Activated naive CD4-positive, alpha-beta T cell treated with anti-CD3 and anti-CD28 coated beads for 36 hours (primary cell): ENCODE measurements at places on chromosomes 12 and 14. TPM values are rescaled to one million over a fixed set of nuclear protein-coding genes. Genes with fewer than 3 reads are reported as not detected.

GRCh38 chr12:92757597-92758121 is 54.9 kb downstream of the PLEKHG7 start:
- no peak for DNase-seq

DNA sequence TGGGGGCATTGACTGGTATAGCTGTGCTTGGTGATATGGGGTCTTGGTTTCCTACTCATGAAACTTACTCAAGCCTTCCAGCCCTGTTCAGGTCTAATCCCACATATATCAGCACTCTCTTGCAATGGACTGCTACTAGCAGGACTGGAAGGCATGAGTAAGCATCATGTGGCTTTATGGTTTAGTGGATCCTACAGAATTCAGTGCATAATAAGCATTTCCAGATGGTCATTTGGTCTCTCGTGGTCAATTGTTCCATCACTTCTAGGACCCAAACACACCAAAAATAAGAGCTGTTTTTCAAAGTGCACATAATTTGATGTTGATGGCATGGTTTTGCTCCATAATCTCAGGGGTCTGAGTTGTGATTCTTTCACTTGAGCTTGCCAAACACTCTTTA is 114.4 kb downstream of the LMNTD1 start:
- DNase-seq = no peak

DNA sequence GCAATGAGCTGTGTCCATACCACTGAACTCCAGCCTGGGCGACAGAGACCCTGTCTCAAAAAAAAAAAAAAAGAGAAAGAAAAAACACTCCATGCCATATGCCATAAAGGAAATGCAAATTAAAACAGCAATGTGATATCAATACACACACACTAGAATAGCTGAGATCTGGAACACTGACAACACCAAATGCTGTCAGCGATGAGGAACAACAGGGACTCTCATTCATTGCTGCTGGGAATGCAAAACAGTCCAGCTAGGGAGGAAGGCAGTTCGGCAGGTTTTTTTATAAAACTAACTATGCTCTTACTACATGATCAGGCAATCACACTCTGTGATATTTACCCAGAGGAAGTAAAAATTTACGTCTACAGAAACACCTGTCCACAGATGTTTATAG is 3.4 kb upstream of the ABCB9 start:
- no peak for DNase-seq

- no peak for DNase-seq
Observed at GRCh38 chr12:4284306-4284705, 10.7 kb downstream of the CCND2 start.

DNA sequence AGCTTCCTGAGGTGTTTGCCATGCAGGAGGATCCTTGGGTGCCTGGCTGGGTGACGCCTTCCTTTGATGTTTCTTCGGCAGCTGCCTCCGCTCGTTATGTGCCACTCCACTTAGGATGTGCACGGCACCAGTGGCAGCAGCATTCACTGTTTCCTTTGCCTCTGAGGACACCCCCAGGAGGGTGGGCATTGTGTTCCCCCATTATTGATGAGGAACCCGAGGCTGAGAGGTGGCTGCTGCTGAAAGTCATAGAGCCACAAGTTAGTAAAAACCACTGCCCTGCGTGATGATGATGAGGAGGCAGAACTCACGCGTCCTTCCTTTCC is 41.2 kb downstream of the EP400 start:
- DNase-seq = no peak

- DNase-seq = no peak
Observed at GRCh38 chr12:2892246-2892645, 1.6 kb downstream of the TULP3 start.

GRCh38 chr14:79496701-79497100 is 714.6 kb downstream of the DIO2 start:
- no peak for DNase-seq

DNA sequence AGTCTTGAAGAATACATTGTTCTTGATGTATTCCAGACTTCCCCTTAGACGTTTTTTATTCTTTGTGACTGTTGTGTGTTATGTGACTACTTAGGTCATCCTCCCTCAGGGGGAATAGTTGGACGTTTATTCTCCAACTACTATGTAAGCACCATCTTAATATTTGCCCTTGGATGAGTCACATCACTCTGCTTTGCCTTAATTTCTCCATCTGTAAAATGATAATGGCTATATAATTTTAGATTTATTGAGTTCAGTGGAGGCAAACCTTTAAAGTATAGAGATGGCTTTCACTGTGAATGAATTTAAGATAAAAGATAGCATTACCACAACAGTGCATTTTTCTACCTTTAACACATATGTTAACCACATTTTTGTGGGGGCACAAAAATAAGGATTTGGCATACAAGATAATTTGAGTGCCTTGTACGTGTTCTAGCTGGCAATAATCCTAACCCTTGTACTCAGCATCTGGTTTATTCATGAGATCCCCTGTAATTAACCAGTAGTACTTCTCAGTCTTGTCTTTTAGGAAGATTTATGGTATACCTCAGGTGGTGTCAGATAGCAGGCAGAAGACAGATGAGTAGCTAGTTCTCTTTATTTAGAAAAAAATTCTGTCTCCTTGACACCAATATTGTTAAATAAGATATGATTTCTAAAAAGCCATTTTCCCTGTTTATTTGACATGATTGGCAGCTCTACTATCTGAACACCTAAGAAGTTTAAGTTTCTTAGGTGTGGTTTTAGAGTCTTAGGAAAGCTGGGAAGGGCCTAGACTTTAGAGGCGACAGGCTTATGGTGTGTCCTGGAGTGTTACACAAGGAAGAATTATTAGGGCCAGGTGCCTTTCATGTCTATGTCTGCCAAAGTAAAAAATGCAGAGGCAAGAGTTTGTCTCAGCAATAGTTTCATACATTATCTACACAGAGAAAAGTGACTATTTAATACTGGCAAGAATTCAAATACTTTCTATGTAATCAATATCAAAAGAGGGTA is 152.3 kb downstream of the RAD51B start:
- no peak for DNase-seq

DNA sequence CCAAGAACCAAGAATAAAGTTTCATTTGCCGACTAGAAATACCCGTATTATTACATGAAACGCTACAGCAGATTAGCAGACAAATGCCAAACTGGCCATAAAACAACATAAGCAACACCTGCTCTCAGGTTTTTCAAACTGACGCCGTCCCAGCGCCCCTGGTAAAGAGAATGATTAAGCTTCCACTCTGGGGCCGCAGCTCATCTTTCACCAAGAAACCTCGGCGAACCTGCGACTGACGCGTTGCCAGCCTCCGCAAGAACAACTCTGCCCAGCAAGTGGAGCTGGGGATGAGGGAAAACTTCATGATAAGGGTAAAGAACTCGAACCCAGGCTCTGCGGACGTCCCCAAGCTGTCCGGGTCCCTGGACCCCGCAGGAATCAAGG is 530 bp downstream of the ARL1 start:
- DNase-seq = peak; percentile 44

DNA sequence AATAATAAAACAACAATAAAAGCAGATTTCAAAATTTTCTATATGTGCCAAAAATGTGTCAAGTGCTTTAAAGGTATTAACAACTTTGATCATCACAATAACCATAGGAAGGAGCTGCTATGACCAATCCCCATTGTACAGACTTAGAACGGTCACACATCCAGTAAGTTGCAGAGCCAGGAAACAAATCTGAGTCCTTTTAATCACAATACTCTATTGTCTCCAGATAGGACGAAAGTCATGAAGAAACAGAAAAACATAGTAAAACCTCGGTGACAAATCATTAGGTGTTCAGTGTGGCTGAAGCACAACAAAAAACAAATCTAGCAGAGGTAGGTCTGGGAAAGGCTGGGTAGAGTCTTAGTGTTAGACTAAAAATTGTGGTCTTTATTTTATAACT is 178.8 kb downstream of the GRIP1 start:
- no peak for DNase-seq

DNA sequence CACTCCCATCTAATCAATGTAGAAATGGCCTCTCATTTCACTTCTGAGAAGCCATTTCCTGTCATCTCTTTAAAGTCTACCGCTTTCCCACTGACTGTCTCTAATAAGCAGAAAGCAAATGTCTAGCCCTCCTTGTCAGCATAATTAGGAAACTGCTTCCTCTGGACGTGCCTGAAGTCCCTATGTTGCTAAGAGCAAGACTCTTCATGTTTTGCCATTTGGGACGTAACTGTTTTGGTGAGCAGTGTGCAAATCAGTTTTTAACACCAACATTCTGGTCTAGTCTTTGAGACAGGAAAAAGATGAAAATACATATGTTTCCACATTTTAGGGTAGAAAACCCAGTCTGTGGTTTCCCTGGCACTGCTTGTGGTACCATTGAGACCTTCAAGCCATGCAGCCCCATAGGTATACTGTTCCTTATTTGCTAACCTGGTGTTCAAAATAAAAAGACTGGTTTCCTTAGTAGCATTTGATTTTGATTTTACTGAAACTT is 22.2 kb downstream of the IFNG start:
- DNase-seq = peak; percentile 38

- no peak for DNase-seq
Observed at GRCh38 chr12:20681334-20681733, 13.8 kb upstream of the SLCO1C1 start.

GRCh38 chr12:6626654-6627283 is 9.0 kb downstream of the LPAR5 start:
- peak; percentile 40 for DNase-seq

GRCh38 chr12:57724936-57725740 is 13.4 kb downstream of the AGAP2 start:
- DNase-seq = no peak

DNA sequence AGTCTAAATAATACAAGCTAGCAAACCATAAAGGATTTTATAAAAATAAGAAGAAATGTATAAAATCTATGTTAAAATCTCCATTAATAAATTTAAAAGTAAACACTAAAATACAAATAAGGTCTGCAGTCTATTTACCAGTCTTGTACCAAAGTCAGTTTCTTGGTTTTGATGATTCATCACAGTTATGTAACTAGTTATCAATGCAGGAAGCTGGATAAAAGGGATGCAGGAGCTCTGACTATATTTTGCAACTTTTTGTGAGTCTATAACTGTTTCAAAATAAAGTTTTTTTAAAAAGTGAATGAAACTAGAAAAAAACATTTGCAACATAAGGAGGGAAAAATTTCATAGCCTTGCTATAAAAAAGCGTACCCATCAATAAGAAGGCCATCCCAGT is 151.5 kb downstream of the DERA start:
- DNase-seq = no peak

DNA sequence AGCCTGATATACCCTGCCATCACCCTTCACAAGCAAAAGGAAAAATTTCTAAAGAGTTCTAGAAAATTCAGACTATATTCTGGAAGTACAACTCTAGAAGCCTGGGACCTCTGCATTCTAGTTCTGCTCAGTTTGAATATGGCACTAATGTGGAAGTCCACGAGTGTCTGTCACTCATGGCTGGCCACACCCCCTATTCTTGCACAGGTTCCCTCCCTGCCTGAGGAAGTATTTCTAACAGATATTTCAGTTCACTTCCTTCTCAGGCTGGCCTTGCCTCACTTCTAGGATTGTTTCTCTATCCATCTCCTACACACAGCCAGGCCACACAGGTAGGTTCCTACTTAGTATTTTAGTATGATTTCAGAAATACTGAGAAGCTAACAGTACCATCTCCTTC is 67.4 kb downstream of the PHLDA1 start:
- no peak for DNase-seq

- DNase-seq = no peak
Observed at GRCh38 chr14:65849091-65849490, 436.6 kb downstream of the FUT8 start.

- DNase-seq = no peak
Observed at GRCh38 chr12:10717410-10717809, 5.7 kb downstream of the YBX3 start.

DNA sequence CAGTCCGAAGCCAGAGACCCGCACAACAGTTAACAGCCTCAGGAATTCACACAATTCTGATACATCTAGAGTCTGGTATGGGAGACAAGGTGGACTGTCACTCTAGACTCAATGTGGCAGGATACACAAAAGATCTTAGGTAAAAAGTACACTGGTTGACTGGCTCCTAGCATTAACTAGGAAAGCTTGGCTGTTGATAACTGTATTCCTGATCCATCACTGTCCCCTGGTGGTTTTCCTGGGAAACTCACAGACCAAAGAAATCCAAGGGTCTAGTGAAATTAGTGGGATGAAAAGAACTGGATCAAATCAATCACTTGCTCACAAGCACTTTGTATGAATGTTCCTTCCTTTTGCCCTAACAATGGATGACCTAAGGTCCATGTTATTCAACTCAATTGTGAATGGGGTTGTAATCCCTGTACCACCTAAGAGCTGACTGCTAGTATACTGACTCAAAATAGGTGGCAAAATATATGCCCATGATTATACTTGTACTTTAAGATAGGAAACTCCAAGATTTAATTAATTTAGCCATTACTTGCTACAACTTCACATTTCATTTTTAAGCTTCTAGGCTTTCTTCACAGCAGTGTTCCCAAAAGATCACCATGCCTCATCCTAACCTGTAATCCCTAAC is 14.0 kb downstream of the NPC2 start:
- DNase-seq = no peak

DNA sequence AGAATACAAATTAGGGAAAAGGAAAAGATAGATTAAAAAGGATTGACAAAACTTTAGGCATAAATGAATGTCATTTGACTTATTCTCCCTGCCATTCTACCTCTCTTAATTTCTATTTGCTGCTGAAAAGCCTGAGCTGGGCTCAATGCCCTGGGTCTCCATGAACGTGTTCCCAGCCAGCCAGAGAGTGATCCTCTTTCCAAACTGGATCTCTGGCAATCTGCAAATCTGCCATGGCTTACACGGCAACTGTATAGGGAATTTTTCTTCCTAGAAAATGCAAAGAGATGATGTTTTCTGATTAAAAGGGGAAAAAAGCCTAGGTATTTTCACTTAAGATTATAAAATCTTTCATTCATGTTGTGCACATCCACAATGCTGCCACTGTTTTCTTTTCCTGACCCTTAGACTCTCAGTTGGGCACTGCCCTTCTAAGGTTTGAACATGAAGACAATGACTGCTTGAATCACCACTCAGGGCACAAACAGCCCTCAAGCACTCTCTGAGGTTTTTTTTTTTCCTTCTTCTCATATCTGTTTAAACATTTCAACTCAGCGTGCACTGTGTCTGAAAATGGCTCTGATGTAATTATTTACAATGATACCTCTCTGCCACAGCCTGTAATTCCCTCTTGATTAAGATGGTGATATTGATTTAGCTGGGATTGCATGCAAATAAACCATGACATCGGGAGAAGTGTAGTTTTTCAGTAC is 60.3 kb downstream of the DACT1 start:
- no peak for DNase-seq

DNA sequence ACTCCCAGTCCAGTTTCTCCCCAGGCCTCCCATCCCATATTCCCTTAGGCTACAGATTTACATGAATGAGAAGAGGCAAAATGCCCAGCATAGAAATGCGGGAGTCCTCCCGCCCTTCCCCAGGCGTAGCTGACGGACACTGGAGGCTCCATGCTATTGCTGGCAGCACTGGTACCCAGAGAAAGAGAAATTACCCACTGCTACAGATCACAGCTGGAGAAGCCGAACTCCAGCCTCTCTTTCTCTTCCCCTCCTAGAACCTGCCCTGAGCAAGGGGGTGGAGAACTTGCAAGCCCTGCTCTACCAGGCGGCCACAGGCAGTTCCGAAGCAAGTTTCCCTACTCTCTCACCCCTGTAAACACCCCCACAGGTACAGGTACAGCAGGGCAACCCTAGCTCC is 3.6 kb downstream of the LTBR start:
- no peak for DNase-seq

GRCh38 chr14:55832122-55832911 is 252.3 kb downstream of the KTN1 start:
- no peak for DNase-seq

GRCh38 chr14:102696856-102697495 is 80.3 kb upstream of the TRAF3 start:
- DNase-seq = no peak

Gene CCDC198
- total RNA-seq = not detected

Gene SYNDIG1L
- total RNA-seq = not detected

Gene RTL1
- not detected for total RNA-seq

Gene KLRC1
- total RNA-seq = not detected
